ENCODE measurements at places on chromosomes 5 and 9.

GRCh38 chr5:100667161-100667630 lies 132.0 kb downstream of the FAM174A start:
- peak; percentile 77 for DNase-seq

GRCh38 chr9:11417782-11418181 lies 805.0 kb upstream of the PTPRD start:
- no peak for DNase-seq

- peak; percentile 10 for DNase-seq
Observed at GRCh38 chr9:38720083-38720745, at the start of gene FAM240B. FAM240B (minus strand) TSS chr9:38720133; CDS start chr9:38703999, 16,134 bp downstream.

GRCh38 chr5:16540421-16540820 lies 74.8 kb upstream of the ZNF622 start:
- peak; percentile 90 for DNase-seq

DNA sequence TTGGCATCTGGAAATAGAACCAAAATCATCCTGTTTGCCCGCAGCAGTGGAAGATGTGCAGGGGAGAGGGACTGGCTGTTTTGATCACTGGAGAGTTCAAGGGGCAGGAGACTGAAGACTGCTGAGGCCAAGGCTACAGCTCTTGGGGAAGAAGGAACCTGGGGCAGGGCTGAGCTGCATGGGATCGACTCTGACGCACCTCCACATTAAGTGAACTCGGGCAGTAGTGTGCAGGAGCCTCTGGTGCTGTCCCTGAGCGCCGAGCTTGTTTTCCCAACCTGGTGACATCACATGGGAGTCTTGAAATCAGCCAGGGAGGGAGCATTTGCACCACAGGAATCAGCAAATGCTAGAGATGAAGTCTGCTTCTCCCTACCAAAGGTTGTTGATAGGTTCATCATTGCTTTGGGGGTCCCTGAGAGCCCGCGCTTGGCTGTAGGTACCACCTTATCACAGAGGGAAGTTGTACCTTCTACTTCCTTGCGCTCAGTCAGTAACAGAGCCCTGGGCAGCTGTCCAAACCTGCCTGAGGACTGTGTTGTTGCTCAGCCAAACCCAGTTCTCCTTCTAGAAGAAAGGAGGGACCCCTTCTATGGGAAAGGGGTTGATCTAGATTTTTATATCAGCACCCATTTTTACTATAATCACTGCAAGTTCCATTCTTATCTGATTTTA lies 52.3 kb upstream of the CTSL start:
- no peak for DNase-seq

DNA sequence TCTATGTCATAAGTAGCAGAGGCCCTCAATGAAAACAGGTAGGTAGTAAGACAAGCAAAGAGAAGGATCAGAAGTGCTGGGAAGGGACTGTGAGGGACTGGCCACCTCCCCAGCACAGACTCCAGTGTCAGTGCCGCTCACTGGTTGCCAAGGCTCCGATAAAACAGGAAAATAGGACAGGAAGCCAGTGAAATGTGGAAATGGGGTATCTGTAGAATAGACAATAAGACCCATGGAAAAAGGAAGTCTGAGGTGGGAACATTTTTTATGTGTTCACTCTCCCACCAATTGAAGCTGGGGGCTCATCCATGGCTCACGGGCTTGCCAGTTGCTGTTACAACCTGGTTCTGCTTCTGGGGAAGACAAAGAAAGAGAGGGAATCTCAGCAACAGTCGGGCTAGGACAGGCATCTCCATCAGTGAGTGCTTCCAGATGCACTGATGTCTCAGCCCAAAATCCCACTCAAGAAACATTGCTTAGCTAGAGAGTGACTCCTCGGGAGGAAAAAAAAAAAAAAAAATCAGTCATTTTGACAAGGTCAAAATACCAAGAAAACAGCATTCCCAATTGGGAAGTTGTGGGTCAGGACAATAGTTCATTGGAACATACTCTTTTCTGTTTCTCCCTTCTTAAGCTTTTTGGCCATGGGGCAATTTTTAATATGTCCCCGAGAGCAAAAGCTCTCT lies 27.6 kb upstream of the NFIB start:
- DNase-seq: no peak

DNA sequence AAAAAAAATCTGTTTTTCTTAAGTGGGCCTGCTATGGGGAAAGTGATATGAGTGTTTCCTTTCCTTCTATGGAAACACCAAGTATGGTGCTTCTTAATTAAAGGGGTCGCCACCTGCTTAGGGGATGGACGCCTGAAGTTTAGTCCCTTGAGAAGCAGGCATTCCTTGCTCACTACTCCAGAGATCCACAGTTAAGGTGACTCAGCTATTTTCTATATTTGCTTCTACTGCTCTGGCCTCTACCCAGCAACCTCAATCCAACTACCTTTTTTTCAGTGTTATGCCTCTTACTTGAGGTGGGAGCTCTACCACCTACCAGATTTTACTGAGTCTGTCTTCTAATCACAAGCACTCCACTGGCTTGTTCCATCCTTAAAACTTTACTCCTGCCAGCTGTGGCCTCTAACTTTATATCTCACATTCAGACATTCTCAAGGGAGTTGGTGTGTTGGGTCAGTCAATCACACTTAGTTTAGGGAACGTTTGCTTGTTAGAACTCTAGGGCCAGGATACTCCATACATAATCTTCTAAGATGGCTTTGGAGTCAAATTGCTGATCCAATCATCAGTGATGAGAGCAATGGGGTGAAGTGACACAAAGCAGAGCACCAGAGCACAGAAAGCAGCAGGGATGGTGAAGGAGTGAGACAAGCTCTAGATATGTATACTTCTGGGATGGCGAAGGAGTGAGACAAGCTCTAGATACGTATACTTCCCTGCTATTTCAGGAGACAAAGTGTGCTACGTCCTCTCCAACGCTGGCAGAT lies 708.1 kb downstream of the EFNA5 start:
- no peak for DNase-seq

- DNase-seq: peak; percentile 90
Observed at GRCh38 chr9:136564379-136564988, 18.6 kb upstream of the NOTCH1 start.

- DNase-seq: peak; percentile 86
Observed at GRCh38 chr9:6955251-6955921, 197.6 kb downstream of the KDM4C start.

DNA sequence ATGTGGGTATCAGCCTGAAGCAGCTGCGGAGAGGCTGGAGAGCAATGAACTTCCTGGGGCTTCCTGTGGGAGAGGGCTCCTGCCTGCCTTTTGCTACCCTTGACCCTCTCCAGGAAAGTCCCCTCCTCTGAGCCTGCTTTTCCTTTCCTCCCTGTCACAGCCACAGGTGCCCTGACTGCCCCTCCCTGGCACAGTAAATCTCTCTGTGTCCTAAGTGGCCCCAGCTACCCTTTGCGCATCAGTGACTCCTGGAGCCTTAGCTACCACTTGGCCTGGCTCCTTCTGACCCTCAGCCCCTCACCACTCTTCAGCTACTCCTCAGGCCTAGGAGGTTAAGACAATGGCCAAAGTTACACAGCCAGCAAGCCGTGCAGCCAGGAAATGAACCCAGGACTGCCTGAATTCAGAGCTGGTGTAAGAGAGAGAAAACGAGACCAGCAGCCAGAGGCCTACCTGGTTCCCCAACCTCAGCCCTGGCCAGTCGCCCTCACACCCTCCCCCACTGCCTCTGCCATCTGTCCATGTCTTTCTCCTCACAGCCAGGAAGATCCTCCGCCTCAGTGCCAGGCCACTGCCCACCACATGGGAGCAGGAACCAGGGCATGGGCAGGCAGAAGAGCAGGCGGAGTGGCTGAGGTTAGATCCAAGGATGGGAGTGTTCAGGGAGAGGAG lies 18.6 kb downstream of the CNTFR start:
- no peak for DNase-seq

DNA sequence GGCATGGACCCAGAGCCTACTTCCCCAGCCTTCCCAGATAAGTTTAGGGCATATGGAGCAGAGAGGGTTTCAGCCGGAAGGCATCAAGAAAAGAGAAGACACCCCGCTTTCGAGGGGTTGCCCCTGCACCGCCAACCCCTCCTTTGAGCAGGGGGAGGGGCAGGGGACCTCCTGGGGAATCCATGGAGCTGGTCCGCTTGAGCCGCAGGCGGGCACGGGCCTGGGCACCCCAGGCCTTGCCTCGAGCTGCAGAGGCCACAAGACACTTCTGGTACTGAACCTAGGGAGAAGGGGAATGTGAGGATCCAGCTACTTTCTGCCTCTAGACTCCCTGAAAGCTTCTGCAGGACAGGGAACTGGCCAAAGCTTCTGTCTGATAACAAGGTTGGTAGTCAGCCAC lies 1.3 kb upstream of the SRA1 start:
- no peak for DNase-seq

DNA sequence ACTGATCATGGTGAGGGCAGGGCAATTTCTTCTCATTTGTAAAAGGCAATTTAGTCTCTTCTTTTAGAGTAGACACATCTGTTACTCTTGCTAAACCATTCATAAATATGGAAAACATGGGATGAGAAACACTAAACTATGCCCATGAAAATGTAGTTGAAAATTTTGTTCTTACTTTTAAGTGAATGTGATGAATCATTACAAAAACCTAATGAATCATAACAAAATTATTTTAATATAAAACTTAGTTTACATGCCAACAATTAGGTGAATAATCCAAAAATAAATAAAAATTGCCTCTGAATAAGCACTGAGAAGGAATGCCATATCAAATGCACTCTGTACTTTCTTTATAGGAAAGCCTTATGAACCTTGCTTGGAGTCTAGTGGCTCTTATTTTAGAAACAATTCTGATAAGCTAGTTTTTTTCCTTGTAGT lies 297.7 kb upstream of the EFNA5 start:
- DNase-seq: peak; percentile 44

GRCh38 chr9:94847486-94847885 lies 121.0 kb downstream of the AOPEP start:
- peak; percentile 82 for DNase-seq

DNA sequence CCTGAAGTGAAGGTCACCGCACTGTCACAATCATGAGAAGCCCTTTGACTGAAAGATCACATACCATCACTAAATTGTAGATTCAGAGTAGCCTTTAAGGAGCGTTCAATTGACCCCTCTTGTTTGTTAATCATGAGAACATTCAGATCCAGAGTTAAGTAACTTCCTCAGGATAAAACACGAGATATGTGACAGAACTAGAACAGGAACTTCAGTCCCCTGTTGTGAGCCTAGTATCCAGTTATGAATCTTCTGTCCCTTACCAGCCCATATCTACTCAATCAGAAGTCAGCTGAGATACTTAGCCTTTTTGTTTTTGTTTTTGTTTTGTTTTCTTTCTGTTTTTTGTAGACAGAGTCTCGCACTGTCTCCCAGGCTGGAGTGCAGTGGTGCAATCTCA lies 547.3 kb downstream of the DTWD2 start:
- DNase-seq: no peak

DNA sequence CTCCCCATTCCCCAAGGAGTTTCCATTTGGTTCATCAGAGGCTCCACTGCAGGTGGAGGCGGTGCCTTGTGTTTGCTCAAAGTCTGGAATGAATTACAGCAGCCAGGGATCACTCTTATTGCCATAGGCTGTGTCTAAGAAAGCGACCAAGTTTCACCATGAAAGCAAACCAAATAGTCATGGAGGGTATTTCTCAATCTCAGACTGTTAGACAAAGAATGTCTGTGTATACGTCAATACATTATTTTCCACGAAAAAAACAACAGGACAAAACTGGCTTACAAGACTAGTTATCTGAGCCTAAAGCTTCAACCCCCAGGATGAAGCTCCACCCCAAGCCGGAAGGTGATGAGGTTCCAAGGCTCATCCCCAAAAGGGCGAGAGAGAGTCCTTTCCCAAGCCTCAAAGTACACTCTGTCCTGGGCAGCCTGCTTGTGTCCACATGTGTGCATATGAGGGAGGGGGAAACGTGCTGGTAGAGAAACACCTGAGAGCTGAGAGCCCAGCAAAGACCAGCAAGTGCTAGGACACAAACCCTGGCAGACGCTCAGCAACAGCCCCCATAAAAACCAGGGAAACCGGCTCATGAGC lies 4.3 kb downstream of the B4GALT1 start:
- peak; percentile 98 for DNase-seq

- DNase-seq: no peak
Observed at GRCh38 chr5:108634617-108635288, 112.9 kb upstream of the FER start.

GRCh38 chr5:181160152-181160754 lies 12.9 kb downstream of the OR2V2 start:
- DNase-seq: peak; percentile 82

DNA sequence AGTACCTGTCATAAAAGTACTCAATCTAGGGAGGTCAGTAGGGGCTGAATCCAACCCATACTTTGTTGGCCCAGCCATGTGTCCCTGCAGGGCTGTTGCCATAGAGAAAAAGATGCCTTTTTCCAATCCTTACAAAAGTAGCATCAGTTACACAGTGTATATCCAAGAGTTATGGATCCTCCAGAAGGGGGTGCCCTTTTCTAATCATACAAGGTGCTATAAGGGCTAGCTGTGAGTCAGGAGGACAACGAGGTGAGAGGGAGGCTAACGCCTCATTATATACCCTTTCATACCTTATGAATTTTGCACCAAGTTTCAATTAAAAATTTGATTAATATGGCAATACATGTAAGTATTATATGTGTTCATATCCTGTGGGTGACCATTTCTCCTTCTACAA lies 4.8 kb downstream of the KIAA0825 start:
- peak; percentile 25 for DNase-seq

GRCh38 chr5:68375540-68375939 lies 160.0 kb downstream of the PIK3R1 start:
- no peak for DNase-seq

GRCh38 chr9:120043448-120043847 lies 536.5 kb downstream of the CDK5RAP2 start:
- DNase-seq: no peak

- DNase-seq: peak; percentile 16
Observed at GRCh38 chr9:18333157-18333556, 140.8 kb upstream of the ADAMTSL1 start.

DNA sequence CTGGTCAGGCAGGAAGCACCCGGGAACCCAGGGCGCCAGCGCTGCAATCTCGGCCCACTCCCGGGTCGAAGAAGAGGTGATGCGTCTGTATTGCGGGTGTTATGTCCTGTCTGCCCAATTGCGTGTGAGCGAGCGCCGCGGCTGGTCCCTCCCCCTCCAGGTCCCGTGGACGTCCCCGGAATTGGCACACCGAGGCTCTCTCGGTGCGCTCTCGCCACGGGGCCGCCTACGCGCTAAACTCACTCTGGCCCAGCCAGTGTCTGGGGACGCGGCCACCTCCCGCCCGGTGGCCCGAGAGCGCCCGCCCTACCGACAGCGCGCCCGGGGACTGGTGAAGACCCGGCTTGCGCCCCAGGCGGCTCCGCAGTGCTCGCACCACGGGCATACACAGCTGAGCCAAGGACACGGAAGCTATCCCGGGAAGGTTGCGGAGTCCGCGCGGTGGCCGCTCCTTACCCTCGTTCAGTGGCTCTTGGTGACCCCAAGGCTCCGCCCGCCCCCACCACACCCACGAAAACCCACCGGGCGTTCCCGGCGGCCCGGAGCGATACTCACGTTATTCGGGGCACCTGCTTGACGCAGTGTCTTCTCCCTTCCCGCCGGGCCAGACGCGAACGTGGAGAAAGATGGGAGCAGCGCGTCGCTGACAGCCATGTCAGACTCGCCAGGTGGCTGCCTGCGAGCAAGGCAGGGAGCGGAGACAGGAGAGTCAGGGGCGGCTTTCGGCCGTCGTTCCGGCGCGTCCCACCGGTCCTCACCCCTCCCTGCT lies 1.0 kb downstream of the KLF4 start:
- DNase-seq: peak; percentile 73

GRCh38 chr9:23050548-23050947 lies 603.9 kb downstream of the DMRTA1 start:
- DNase-seq: no peak
